NCI-H1694 treated with DMSO at 0.1 percent for 48 hours (cell line): ENCODE measurements at places on chromosomes 16 and 17.
A peak's percentile ranks its signal among the peaks of the same experiment; 100 is the strongest.

DNA sequence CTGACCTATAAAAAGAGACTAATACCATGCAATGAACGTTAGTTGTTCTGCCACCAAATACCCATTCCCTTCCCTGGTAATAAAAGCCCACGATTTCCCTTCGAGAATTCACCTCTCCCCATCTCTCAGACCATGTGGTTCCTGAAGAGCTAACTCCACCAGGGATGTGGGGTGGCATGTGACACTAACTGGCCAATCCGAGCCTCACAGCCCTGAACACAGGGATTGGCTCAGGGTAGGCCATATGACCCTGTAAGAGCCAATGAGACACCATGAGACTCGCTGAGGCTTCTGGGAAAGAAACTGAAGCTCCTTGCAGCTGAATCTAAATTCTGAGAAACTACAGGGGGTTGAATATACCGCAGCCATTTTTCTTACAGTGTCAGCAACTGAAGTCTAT is 21.1 kb downstream of the HELZ start:
- no peak for DNase-seq

DNA sequence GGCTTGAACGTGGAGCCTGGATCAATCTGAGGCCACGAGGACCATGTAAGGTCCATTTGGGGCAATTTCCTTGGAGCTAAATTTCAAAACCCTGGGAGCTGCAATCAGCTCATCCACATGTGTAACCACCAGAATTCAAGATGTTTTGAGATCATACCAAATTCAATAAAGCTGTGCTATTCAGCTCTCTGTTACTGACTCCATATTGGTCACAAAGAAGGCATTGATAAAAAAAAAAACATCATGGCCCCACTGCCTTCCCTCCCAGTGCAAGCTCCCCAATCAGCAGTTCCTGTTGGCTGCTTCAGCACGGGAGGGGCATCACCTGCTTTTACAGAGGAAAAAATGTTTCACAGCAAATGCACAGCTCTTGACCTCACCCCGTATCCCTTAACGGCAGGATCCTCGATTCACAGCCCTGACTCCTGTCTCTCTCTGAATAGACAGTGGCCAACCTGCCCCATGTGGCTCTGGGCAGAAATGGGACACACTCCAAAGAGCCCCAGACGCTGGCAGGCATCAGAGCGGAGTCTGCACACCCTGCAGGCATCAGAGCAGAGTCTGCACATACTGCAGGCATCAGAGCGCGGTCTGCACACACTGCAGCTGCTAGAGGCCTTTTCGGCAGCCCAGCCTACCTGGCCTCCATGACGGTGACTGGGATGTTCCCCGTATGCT is 37.1 kb downstream of the FANCA start:
- DNase-seq = no peak

GRCh38 chr17:76191896-76192295 is 48.4 kb downstream of the RNF157 start:
- no peak for DNase-seq

GRCh38 chr16:85362443-85362842 is 250.2 kb upstream of the CIBAR2 start:
- DNase-seq = no peak

GRCh38 chr16:57941016-57941664 is 29.8 kb downstream of the CNGB1 start:
- DNase-seq = peak; percentile 35

DNA sequence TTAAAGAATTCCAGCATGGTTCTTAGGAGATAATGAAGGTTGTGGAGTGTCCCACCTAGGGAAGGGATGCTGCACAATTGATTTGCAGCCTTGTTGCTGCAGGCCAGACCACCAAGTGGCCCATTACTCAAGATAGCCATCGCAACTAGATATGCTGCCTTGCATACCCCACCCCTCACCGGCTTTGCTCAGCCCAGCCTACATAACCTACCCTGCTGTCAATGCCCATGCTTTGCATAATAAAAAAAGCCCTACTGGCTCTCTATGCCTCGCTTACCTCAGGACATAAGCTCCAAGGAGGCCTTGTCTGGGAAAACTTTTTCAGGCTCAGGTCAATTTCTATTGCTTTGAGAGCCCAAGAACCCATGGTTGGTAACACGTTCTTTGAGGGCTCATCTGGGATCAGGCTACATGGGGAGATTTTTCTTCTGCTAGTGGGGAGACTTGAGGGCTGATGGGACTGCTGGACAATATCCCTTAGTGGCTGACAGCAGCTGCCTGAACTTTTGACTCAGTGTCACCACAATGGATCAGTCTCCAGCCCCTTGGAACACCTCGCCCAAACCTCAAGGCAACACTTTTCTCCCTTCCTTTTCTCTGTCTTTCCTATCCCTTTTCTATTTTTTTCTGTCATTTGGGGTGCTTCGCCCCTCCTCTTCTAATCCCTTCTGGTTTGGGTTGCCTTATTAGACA is 38.3 kb downstream of the SCPEP1 start:
- no peak for DNase-seq

DNA sequence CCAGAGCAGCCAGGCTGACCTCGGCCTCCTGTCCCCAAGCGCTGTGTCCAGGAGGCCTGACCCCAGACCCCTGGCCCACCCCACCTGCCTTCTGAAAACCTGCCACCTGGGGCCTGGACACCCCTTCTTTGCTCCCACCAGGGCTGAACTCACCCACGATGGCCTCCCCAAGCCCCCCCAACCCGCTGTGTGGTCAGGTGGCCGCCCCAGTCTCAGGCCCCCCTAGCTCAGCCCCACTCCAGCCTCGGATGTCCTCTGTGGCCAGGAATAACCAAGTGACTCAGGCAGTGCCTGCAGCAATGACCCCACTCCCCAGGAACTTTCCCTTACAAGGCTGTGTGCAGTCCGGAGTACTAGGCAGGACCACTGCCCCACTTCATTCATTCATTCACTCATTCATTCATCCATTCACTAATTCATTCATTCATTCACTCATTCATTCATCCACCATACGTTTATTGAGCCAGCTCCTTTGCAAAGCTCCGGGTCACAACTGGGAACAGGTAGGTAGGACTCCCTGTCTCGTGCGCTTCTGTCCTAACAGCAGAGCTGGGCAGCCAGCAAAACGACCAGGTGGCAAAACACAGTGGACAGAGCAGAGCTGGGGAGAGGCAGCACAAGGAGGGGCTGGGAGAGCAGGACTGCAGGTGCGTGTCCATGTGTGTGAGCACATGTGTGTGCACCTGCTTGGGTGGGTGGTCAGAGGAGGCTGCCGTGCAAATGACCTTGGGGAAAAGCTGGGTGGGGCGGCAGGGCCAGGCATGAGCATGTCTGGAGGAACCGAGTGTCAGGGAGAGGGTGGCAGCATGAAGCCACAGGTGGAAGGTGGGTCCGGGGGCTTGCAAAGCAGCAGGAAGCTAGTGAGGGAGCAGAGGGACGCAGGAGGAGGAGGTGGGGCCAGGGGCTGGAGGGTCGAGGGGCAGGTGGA is 75.8 kb upstream of the CBX4 start:
- no peak for DNase-seq

- DNase-seq = no peak
Measured at GRCh38 chr17:34318474-34318873, 761 bp upstream of the CCL8 start.

- no peak for DNase-seq
Measured at GRCh38 chr16:89727406-89728120, 6.2 kb downstream of the ZNF276 start.
